ENCODE measurements at places on chromosomes 4 and X.

DNA sequence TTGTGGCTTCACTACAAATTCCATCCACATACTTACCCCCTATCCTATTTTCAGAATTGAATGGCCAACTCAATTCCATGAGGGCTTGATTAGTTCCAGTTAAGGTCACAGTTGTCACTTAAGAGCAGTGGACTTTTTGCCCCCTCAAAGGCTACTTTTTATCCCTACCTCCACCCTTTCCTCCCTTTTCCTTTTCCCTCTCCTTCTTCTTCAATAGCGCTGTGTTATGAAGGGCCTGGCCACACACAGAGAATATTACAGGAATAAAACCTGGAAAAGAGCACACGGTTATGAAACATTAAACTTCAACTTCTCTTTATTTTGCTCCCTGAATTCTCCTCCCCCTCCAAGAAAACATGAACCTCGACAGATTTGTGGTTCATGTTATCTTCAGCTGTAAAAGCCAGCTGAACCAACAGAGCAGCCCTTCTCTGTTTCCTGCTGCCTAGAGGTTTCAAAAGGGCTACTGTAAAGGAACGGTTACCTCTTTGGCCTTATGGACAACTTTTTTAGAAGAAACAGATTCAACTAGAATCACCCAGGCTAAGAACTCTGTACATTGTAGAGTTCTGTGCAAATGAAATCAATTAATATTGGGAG, 87.0 kb upstream of the RPL34 start:
- no peak for DNase-seq

GRCh38 chr4:25172961-25173915, 13.0 kb upstream of the SEPSECS start:
- no peak for DNase-seq

DNA sequence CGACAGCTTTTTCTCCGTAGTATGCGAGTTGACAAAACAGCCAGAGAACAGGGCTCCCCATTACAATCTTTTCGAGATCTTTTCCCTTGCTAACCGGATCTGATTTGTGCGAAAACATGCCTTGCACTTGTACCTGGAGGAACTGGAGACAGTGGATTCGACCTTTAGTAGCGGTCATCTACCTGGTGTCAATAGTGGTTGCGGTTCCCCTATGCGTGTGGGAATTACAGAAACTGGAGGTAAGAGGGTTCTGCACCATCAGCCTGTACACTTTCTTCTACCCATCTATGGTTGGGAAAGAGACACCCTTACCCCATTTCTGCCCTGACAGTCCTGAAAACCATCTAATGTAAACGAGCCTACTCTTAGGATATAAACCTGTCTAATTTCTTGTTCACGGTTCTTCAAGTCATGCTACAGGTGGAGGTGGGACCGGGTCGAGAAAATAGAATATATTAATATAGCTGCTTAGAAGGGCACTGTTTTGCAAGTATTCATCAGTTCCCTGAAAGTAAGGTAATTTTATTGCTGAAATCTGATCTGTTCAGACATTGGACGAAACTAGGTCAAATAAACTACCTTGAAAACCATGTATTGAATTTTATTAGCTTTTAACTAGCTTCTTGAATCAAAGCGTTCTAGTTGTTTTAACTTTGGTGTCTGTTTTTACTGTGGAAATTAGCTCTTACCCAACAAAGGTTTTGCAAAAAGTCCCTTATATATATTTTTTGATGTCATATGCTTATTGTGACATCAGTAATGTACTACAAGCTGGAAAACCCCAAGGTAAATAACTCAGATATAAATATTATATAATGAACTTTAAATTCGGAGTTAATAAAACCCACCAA, 869 bp downstream of the TMEM184C start:
- no peak for DNase-seq

DNA sequence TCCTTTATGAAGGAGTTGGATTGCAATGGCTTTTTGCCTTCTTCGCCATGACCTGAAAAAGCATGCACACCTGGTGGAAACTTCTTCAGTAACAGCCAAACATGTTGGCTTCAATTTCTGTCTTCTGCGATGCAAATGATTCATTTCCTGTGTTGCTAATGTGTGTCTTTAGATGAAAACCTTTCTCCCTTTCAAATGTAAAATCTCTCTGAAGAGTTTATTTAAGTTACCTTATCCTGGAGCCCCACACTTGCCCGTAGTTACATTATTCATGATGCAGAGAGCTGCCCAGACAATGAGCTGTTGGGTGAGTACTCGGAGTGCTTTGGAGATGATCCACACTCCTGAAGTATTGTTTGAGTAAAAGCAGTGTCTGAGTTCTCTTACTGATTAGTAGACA, 1100.9 kb downstream of the RPA4 start:
- DNase-seq: no peak

DNA sequence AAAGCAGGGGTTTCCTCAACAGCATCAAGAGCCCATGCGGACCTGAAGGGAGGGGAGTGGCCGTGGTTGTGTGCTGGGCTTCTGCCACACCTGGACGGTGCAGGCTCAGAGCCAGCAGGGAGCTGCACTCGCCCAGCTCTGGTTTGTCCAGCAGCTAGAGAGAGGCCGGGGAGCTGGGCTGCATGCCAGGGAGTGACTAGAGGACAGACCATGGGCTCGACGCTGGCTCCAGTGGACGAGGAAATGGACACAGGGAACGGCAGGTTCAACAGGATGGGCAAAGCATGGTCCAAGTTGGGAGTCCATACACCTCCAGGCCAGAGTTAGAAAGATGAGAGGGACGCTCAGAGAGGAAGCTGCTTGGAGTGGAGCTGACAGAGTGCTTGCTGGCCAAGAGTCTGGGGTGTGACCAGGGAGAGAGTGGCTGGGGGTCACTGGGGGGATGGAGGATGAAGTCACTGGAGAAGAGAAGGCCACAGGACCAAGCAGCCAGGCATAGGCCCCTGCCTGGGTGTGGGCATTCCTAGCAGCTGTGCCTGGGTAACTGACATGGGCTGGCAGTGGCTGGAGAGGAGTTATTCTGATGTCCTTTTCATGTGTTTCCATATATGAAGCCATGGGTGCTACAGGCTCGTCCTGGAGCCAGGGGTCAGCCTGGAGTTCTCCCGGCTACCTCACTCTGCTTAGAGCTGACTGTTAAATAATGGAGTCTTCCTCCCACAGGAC, 42.8 kb downstream of the HTT-AS start:
- no peak for DNase-seq

DNA sequence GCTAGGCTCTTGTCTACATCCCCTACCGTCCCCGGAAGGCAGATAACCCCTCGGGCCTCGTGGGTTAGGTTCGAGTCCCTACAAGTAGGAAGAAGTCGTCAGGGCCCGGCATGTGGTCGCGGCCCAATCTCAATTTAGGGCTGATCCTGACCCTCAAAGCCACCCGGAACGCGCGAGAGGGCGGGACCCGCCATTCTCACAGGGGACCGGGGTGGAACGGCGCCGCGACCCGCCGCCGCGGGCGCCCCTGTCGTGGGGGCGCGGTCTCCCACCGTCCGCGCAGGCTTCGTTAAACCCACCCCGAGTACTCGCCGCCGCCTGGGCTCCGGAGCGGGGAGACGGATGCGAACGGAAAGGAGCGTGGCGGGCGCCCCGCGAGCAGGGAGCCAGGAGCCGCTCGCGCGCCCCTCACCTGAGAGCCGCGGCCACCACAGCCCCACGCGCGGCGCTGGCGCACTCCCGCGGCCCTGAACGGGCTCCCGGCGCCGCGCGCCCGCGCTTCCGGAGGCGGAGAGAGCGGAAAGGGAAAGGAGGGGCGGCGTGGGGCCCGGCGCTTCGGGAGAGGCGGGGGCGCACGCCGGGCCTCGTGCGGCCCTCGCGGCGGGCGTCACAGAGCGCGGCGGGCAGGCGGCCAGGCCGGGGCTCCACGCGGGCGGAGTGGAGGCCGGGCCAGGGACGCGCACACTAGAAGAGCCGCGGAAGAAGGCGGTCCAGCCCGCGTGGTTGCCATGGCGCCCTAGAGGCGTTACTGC, at the start of gene CFAP97:
CFAP97 (minus strand) TSS at position 515 of the 752 bp plus-strand sequence. CDS start 12,804 bp downstream, outside the sequence.
- DNase-seq: peak; percentile 89

- no peak for DNase-seq
These were observed 1.8 kb downstream of the SERPINA7 start for GRCh38 chrX:106036716-106037115.

DNA sequence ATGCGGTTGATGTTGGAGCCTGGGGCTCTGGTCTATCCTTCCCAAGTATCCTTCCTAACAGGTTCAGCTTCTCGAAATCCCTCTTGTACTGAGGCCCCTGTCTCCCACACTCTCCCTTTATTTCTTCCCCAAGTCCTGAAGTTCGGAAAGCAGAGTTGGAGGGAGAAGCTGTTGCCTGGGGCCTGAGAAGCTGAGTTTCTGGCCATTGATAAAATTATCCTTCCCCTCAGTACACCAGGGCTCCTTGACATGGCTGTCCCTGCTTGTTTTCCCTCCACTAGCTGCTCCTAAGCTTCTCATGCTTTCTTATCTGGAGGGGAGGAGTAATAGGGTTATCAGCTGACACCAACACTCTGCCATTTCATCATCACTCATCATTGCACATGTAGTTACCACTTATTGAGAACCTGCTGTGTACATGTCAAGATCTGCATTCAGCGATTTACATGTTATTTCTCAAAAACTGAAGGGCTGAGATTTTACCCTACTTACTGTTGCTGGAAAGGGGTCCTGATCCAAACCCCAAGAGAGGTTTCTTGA, 58.0 kb downstream of the FUNDC1 start:
- no peak for DNase-seq

GRCh38 chrX:23389196-23389792, 54.6 kb downstream of the PTCHD1 start:
- DNase-seq: no peak

- no peak for DNase-seq
These were observed 208.1 kb upstream of the ADGRL3 start for GRCh38 chr4:60992037-60992436.
